Stimulated activated naive CD4-positive, alpha-beta T cell (primary cell): ENCODE measurements at places on chromosomes 13 and 19.

DNA sequence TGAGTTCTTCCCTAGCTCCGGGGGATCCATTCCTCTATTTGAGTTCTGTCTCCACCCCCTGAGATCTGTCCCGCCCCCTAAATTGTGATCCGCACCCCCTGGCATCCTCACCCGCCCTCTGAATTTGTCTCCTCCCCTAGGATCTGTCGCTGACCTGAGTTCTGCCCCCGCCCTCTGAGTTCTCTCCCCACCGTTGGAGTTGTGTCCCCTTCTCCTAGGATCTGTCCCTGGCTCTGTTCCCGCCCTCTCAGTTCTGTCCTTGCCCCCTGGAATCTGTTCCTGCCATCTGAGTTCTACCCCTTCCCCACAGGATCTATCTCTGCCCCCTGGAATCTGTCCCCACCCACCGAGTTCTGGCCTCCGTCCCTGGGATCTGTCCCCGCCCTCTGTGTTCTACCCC is 1.0 kb upstream of the SLC17A7 start:
- no peak for DNase-seq

GRCh38 chr19:50313812-50314536 is 15.2 kb downstream of the KCNC3 start:
- no peak for DNase-seq

DNA sequence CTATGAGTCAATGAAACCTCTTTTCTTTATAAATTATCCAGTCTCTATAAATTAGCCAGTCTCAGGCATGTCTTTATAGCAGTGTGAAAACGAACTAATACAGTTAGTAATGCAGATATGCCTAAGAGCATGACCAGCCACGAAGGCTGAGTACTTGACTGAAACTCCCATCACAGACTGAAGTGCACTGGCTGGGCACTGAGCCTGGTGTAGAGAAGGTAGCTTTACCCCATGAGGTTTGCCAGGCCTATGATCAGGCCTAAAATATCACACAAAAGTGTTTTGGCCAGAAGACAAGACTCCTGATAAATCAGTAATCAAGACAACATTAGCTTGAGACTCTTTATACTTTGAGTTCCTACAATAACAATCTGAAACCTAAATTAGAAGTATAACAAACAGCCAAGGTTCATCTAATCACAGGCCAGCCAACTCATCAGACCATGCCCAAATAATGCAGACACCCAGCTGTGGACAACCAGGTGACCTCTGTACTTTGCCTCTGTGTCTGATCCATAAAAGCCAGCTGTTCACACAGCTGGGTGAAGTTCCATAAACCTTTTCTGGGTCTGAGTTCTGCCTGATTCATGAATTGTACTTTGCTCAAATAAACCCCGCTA is 771.8 kb upstream of the SLITRK1 start:
- no peak for DNase-seq

DNA sequence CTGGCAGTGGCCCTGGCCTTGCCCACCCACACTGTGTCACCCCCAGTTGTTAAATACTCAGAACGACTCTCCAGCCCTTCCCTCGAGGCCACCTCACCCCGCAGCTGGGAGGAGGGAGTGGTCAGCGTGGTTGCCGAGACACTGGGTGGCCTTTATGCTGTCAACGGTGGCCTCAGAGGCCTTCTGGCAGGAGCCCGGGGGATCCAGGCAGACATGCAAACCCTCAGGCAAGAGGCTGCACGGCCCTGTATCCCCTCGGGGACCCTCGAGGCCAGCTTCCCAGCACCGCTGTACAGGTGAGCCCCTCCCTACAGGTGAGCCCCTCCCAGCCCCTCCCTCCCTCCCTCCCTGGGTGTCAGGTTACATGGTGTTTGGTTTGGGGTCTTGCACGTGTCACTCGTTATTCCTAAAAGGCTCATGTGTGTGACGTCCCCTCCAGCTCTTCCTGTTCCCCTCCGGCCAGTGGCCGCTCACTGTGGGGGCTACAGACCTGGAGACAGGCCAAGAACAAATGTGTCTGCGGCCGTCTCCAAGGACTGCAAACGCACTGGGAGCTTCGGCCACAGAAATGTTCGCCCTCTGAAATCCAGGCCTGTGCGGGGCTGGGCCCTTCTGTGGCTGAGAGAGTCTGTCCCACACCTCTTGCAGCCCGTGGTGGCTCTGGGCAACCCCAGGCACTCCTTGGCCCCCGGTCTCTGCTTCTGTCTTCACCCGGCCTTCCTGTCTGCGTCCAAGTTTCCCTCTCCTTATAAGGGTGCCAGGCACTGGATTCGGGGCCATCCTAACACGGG is at the start of gene TEKTIP1:
TEKTIP1 (plus strand) TSS at position 210 of the 791 bp plus-strand sequence; CDS start at position 214, 4 bp downstream.
- DNase-seq: no peak

DNA sequence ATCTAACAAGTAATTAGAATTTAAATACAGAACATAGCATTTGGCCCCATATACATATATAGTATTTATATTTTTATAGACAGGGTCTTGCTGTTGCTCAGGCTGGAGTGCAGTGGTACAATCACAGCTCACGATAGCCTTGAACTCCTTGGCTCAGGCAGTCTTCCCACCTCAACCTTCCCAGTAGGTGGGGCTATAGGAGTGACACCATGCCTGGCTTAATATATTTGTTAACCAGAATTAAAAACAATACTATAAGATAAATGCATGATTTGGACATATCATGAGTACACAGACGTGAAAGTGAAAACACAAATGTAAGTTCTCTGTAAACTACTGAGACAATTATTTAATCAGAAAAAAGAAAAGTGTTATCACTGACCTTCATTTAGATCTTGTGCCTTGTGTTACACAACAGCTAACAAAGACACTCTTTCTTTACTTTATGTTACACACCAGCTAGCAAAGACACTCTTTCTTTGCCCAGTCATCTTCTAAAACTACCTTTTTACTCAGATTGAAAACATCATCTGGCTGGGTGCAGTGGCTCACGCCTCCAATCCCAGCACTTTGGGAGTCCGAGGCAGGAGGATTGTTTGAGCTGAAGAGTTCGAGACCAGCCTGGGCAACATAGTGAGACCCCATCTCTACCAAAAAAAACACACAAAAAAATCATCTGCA is 22.6 kb downstream of the CARS2 start:
- DNase-seq: peak; percentile 14

- DNase-seq: no peak
Observed at GRCh38 chr13:36533806-36534205, 101.5 kb downstream of the CCNA1 start.

DNA sequence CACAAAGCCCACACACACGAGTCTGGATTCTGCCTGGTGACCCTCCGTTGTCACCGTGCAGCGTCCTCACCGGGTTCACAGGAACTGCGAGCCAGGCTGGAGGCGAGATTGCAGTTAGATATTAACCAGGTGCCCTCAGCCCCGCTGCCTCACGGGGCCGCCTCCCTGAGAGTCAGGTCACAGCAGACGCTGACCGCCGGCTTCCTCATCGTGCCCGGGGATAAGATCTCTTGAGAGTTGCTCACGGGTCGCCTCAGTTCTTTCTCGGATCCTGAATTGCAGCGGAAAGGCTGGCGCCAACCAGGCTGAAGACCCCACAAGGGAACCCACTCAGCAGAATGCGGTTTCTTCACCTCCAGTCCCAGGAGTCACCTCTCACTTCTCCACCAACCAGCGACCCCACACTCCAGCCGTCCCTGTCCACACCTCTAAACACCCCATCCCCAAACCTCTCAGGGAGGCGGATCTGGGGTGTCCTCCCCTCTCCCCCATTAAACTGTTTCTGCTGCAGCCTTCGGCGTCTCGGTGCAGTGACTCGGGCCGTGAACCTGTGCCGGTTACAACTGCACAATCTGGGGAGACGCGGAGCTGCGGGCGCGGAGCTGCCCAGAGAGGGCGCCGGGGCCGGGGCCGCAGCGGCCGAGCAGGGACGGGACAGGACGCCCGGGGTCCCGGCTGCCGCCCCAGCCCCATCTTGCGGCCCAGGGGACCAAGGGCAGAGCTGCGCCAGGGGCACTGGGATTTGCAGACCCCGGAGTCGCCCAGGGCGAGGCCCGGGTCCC is 591 bp downstream of the ZNF823 start:
- no peak for DNase-seq

DNA sequence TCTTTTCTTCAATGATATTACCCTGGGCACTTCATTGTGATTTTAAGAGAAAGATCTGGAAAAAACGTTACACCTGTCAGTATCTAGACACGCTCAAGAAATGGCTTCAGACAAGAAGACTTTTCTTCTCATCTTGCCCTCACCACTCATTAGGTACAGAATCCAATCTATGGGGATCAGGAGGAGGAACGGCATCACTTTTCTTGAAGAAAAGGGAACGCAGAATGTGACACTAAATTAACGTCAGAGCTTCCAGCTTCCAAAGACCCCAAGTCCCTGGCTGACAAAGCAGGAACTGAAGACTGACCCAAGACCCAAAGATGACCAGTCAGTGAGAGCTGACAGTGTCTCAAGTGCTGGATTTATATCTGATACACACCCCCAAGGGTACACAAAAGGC is 48.2 kb downstream of the BRD4 start:
- DNase-seq: no peak

- no peak for DNase-seq
Observed at GRCh38 chr13:69553976-69554375, 553.6 kb upstream of the ATXN8OS start.

DNA sequence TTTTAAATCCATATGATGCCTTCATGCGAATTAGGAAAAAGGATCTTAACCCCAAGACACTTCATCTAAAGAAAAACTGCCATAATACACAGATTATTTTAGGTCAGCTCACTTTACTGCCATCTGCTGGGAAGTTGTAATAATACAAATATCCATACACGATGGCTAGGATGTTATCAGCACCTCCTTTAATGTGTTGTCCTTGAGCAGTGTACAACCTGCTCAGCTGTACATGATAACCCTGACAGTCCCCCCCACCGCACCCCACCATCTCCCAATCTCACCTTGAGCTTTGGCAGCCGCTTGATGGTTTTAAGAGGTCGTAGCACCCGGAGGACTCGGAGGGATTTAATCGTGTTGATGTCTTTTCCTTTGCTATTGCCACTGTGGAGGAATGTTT is 112.2 kb downstream of the IER2 start:
- peak; percentile 14 for DNase-seq

GRCh38 chr19:15264061-15264932 is 32.0 kb upstream of the EPHX3 start:
- peak; percentile 62 for DNase-seq

DNA sequence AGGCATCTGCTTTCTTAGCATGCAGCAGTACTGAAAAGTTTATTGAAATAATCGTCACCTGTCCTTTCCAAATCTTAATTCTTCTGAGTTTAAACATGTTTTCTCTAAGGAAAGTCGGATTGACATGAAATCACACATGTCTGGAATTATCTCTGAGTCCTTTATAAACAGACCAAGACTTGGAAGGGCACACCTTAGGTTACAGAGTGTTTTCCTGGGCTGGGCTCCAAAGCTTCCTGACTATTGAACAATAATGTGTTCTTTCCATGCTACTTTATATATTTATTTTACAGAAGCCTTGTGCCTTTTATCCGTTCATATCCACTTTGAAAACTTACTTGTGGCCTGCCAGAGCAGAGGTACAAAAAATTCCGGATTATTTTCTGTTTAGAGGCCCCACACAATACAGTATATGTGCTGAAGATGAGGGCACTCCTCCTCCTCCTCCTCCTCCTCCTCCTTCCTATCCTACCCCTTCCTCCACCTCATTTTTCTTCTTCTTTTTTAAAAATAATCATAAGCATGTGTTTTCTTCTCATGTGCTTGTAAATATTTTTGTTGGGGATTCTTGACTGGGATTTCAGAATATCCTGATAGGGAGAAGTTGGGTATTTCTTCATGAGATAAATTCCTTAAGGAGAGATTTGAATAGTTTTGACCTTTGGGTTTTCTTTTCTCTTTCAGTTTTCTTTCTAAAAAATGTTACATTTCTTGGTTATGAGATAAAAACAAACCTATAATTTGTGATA is 52.3 kb downstream of the LRCH1 start:
- no peak for DNase-seq

DNA sequence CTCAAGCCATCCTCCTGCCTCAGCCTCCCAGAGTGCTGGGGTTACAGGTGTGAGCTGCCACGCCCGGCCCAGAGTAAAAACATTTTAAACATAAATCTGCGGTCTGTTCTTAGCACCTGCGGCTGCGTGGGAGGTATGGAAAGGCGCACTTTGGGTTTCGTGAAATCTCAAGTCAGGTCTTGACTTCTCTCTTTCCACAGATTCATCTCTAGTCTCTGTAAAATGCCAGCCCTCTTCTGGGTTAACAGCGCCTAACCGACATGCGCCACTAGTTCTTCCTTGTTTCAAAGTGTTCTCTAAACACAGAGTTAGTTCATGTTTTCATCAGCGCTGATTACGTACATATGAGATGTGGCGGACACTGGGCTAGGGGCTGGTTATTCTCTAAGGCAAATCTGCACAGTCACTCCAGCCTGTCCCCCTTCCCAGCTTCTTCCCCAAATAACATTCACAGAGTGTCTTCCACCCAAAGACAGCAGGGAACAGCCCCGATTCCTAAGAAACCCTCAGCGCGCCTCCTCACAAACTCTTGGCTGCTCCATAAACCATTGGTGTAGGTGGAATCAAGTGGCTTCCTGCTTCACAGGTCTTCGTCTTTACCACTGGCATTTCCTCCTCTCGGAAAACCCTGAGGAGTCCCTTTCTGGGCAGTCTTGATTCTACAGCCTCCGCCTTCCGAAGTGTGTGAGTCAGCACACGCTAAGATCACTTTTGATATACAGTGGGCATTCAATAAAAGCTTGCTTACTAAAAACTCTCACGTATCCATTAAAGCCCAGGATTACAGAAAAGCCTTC is 1.4 kb downstream of the PARP4 start:
- DNase-seq: peak; percentile 14

- peak; percentile 35 for DNase-seq
Observed at GRCh38 chr19:45496349-45496953, 396 bp downstream of the RTN2 start.

DNA sequence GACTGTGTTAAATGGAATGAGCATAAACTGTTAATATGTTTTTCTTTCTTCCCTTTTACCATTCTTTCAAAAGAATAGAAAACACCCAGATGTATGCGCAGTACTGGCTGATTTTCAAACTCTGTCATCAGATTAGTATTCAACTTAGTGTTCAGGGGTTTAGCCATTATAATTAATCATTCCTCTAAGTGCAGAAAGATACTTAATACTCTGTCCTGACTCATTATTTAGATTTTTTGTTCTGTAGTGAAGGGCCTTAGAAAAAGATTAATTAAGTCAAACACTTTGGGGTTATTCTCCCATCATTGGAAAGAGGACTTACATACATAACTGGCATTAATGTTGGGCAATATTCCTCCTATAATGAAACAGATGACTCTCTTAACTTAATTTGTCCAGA is 1316.7 kb upstream of the SLC10A2 start:
- DNase-seq: no peak

DNA sequence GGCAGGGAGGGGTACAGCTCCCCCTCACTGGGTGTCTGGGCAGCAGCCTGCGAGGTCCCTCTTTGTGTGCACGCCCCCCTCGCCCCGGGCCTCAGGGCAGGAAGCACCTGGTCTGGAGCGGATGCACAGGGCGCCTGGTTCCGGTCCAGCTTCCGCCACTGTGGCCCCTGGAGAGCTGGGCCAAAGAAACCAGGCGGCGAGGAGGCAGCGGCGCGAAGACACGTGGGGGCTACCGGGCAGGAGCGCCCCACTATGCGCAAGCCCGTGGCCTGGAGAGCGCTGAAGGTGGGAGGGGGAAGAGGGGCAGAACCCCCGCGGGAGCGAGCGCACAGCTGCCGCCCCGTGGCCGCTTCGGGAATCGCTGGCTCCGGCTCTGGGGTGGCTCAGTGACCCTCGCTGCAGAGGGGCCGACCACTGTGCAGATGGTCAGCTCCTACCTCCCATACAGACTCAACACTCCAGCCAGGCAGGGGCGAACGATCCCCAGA is 1.7 kb upstream of the LYL1 start:
- DNase-seq: peak; percentile 42

- no peak for DNase-seq
Observed at GRCh38 chr13:85255978-85256377, 543.2 kb downstream of the SLITRK6 start.

- no peak for DNase-seq
Observed at GRCh38 chr13:93926425-93926824, 553.1 kb downstream of the DCT start.
